ENCODE measurements at places on chromosomes 2 and 18.
A peak's percentile ranks its signal among the peaks of the same experiment; 100 is the strongest.

DNA sequence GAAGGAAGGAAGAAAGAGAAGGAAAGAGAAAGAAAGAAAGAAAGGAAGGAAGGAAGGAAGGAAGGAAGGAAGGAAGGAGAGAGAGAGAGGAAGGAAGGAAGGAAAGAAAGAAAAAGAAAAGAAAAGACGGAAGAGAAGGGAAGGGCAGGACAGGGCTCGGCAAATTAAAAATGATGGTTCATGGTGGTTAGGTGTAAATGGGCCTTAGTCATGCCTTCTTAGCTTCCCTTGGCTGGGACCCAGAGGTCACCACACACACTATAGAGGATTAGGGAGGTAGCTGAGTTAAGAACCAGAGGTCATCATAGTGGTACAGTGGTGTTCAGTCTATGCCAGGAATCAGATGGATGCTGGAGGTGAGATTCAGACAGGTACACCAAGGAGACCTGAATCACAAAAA, 9.3 kb upstream of the ATL2 start:
- DNase-seq: no peak

GRCh38 chr2:65686928-65687521, 254.6 kb upstream of the SPRED2 start:
- no peak for DNase-seq

DNA sequence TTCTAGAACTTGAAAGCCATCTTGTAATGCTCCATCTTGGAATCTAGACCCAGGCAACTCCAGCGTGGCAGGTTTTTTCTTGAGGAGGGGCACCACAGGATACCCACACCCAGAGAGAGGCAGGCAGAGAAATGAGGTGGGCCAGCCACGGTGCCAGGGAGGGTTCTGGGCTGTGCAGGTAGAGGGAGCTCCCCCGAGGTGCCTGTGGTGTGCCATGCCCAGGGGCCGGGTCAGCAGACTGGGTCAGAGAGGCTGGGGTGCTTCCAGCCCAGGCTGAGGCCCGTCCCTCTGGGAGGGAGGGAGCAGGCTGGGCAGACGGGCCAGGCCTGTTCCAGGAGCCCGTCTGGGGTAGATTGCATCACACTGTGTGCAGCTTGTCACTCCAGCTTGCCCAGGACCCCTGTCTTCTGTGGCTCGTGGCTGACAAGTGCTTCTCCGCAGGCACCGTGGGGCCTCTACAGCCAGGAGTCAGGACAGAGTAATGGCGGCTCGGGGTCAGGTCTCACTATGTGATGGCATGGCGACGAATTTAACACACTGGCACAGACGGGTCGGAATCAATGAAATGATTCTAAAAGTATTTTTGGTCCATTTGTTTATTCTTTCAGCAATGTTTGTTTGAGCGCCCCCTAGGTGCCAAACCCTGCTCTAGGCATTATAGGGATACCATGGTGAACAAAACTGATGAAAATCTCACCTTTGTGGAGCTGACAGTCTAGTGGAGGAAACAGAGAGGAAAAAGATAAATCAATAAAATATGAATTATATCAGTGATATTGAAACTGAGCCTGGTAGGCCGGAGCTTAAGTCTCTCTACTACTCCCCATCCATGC, 144.0 kb downstream of the ACOXL start:
- DNase-seq: peak; percentile 18

- DNase-seq: no peak
Observed at GRCh38 chr2:147989809-147990403, 30.6 kb downstream of the ORC4 start.

GRCh38 chr2:26820932-26821331, 27.0 kb upstream of the DPYSL5 start:
- DNase-seq: no peak
